Stimulated activated CD8-positive, alpha-beta memory T cell treated with anti-CD3 and anti-CD28 coated beads, Interleukin-4, amount 100 ng/mL, for 1 hour (primary cell): ENCODE measurements at places on chromosomes 11 and 22.

GRCh38 chr22:35970616-35971455 is 57.8 kb downstream of the RBFOX2 start:
- DNase-seq, result no peak

- DNase-seq, result no peak
These were observed 1495.2 kb downstream of the TBC1D22A start for GRCh38 chr22:48257685-48258055.

- no peak for DNase-seq
These were observed 23.4 kb downstream of the KIAA1671 start for GRCh38 chr22:24975813-24976341.

DNA sequence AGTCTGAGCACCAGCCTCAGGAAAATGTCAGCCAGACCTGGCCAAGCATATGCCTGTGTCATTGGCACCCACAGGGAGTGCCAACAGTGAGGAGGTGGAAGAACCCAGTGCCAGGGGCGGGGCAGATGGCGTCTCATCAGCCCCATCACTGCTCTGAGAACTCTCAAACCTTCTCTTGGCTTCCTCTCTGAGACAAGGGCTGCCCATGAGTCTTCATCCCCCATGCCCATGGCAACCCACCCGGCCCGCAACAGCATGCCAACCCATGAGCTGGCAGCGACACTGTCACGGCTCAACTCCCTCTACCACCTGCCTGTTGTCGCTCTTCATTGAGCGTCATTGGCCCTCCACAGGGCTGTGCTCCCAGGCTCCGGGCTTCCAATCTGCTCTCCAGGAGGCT is 340.5 kb downstream of the BUD13 start:
- DNase-seq, result no peak

GRCh38 chr22:49567899-49568750 is 259.5 kb downstream of the BRD1 start:
- DNase-seq, result no peak

DNA sequence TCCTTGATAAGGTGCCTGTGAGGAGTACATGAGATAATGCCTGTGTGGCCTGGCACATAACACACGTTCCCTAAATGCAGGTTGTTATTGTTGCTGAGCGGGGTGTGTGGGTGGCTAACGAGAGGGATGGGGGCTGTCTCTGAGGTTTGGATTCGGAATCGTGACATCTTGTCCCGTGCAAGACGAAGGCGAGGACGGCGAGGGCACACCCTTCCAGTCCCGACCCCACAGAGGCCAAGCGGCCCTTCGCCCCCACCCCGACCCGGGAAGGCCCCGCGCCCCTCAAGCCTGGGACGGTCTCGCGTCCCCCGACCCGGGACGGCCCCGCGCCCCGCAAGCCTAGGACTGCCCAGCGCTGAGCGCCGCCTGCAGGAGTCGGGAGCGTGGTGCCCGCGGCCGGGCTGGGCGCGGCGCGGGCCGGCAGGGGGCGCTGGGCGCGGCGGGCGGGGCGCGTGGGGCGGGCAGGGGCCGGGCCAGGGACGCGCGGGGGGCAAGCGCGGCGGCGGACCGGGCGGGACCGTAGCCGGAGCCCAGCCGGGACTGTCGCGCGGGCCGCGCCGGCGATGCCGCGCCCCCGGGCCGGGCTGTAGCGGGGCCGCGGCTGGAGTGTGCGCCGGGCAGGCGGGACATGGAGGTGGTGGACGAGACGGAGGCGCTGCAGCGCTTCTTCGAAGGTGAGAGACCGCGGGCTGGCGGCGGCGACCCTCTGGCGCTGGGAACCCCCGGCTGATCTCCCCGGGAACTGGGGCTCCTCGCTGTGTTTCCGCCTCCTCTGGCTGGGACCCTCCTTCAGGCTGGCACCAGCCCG is at the start of gene MYRF:
Gene MYRF, plus strand, starts transcription at position 520 of the 808 bp plus-strand sequence. Its CDS starts 109 bp downstream, at position 629.
- DNase-seq, result no peak

DNA sequence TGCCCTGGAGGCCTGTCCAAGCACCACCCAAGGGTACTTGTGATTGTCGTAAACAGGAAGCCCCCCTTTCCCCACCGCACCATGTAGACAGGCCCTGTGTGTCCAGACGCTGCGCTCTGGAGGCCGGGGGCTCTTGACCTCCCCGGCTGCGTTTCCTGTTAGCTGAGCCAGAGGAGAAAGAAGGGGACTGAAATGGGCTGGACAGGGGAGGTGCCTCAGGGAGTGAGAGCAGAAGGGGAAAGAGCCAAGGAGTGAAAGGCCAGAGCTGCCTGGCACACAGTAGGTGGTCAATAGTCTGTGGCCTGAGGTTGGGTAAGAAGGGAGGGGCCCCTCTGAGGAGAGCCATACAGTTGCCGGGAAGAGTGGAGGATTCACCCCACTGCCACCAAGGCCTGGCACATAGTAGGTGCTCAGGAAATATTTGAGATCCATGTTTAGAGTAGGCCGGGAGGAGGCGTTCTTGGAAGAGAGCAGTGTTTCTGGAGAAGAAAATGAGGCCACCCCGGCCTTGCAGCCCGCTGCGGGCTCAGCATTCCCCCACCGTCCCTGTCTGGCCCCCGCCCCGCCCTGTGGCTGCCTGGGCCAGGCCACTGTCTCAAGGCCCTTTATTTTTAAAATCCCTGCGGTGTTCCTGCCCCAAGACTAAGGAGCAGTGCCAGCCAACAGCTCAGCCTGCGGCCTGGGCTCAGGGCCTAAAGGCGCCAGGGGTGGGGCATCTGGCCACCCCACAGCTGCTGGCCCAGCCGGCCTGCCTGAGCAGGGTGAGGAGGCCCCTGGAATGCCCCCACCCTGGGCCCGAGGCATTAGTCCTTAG is 13.6 kb upstream of the CDC42EP1 start:
- DNase-seq, result no peak

DNA sequence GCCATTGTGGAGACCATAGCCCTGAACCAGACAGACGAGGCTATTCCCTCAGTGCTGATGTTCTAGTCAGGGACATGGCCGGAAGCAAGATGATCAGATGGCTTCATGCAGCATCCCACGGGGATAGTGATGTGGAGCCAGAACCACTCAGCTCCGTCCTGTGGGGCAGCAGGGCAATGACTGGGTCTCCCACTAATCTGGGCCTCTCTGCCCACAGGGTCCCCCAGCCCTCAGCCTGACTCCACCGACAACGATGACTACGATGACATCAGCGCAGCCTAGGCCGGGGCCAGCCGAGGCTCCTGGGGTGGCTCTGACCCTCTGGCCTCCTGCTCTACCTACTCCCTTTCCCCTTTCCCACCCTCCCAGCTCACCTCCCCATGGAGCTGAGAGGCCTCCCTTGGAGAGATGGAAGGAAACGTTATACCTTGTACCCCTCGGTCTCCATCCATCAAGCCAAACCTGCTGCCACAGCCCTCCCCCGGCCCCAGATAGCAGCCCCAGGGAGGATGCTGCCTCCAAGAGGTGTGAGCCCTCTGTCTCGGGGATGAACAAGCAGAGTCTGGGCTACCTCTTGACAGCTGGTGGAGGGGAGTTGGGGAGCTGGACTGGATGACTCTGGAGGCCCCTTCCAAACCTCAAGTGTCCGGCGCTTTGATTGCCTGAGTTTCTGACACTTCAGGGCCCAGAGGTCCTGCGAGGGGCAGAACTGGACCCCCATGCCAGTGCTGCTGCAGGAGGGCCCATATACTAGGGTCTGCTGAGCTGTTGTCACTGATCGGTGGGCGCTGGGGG is 47.8 kb downstream of the CD6 start:
- no peak for DNase-seq

DNA sequence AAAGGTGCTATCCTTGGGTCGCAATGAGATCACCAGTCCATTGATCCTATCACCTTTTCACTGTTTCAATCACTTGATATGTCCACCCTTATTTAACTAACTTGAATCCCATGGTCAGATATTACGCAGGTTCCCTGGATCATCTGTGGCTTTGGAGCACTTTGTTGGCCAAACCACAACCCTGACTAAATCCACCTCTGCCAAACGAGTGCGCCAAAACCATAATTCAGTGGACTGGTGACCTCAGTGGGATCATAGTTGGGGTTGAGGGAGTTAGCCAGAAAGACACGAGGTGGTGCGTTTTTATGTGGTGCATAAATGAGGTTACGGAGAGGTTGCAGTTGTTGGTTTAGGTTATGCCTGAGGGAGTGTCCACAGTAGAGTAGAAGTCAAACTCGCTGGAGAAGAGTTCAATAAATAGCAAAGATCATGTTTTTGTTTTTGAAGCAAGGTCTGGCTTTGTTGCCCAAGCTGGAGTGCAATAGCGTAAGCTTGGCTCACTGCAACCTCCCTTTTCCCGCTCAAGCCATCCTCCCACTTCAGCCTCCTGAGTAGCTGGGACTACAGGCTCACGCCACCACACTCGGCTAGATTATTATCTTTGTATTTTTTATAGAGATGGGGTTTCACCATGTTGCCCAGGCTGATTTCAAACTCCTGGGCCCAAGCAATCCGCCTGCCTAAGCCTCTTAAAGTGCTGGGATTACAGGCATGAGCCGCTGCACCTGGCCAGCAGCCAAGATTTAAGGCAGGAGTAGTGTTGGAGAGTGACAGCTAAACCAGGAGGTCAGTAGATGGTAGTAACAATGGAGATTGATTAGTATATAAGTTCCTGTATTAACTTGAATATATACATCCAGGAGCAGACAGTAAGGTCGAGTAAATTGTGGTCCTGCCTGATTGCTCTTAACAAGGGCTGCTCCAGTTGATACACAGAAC is 4.5 kb downstream of the FOXR1 start:
- no peak for DNase-seq

- DNase-seq, result no peak
These were observed 27.3 kb upstream of the ASPHD2 start for GRCh38 chr22:26401726-26402125.

DNA sequence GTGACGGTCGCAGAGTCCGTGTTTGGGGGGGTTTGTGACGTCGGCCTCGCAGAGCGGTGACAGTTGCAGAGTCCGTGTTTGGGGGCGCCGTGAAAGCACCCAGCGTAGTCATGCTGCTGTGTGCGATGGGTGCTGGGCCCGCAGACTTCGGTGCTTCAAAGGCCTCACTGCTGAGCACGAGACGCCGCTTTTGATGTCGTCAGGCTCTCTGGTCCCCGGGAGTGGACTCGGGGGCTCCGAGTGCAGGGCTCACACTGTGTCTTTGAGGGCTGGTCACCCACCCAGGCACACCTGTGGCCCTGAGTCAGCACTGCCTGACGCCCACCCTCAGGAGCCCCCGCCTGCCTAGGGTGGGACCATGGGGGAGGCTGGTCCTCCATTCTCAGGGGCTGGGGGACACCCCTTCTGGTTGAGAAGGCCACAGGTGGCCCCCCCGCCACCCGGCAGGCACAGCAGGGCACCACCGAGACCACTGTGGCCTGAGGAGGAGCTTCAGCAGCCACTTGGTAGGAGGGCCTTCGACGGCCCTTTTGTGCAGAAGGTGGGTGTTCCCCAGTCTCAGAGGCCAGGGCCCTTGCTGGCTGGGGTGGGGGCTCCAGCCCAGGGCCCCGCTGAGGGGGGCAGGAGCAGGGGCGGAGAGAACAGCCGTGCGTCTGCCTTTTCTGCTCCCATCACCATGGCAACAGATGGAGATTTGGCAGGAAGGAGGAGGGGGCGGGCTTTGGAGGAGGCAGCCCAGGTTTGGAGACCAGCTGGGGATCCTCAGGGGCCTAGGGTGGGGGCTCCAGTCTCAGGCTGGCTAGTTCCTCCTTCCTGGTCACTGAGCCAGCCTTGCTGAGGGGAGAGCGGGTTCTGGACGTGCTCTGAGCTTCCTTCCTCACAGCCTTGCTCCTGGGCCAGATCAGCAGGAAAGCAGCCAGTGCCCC is 20.9 kb downstream of the BRSK2 start:
- DNase-seq, result no peak

DNA sequence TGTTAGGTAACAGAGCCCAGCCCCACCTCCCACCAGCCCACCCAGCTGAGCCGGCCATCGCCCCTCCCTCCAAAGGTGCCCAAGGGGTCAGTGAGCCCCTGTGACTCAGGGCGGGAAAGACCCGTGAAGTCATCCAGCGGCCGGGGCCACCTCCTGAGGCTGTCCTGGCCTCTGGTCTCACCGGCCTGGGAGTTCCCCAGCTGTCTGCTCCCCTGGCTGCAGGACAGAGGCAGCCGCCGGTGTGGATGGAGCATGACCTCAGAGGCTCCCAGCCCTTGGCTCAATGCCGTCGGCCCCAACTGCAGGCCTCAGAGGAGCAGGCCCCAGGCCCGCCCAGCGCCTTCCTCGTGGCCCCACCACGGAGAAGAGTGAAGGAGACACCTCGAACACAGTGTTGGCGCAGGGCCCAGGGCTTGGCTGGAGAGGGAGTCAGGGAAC is 28.7 kb downstream of the RPL3 start:
- DNase-seq, result no peak

DNA sequence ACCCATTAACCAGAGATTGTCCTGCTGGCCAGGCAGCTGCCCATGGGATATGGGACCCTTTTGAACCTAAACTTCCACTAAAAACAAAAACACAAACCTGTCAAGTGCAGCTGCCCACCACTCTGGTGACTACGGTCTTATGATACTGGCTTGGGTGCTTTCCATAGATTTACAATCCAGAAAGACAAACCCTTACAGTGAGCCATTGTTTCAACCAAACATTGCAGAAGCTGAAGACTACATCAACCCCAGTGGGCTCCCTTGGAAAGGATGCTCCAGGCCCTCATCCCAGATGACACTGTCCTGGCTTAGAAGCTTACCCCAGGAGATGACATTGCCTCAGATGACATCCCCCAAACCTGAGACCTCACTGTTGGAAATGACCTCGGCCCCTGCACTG is 56.9 kb upstream of the WNT11 start:
- no peak for DNase-seq

- DNase-seq, result no peak
These were observed 2.1 kb upstream of the MTFP1 start for GRCh38 chr22:30423301-30423958.

DNA sequence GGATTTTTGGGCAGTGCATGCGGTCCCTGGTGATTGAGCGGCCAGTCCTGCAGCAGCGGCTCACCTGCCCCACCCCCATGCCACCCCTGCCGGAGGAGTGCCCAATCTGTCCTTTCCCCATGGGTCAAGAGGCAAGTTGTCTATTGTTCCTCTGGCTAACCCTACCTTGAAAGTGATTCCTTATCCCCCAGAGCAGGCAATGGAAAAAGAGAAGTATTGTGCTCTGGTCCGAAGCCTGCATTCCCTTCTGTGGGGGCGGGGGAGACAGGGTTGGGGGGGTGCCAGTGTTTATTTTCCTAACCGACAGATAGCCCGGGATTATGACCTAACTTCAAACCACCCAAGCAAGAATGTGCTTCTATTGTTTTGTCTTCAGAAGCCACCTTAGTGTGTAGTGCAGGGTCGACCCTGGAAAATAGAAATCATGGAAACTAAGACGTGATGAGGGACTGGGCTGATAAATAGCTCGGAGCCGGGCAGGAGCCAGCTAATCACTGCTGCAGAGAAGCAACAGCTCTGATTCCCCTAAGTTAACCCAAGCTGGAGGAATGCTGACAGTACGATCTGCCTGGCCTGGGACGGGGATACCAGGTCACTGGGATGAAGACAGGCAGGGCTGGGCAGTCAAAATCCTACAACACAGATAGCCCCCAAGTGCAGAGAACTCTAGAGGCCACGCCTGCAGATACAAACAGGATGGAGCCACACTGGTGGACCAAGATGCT is 38.7 kb upstream of the ATXN10 start:
- DNase-seq, result no peak

GRCh38 chr11:44572884-44573283 is 7.4 kb downstream of the CD82 start:
- no peak for DNase-seq
